ENCODE measurements at places on chromosomes 7 and 10.

DNA sequence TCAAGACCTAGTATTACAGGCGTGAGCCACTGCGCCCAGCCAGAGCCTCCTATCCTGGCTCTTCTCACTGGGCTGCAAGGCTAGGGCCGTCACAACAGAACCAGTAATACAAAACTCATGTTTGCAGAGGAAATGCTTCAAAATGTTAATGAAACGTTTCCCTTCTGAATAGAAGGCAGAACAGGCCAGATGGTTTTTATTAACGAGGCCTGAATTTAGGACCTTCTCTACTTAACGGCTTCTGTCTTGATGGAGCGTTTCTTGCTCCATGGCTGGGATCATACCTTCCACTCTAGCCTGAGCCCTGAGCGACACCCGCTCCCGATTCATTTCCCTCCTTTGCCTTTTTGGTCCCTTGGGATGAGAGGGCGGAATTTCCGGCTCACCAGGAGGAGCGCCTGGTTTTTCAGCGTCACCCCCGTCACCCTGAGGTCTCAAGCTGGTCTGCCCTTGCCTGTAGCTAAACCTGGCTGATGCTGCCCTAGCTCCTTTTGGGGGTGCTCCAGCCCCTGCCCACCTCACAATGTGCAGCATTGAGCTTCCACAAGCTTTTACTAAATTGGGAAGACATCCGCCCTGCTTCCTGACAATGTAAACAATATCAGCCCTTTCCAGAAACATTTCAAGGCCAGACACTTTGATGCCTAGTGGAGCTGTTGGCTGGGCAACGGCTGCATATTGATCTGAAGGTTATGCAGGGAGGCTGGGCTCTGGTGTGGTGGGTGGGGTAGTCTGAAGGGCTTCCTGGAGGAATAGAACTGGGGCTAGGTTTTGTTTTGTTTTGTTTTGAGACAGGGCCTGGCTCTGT, 5.2 kb downstream of the CLIP2 start:
- no peak for DNase-seq

- no peak for DNase-seq
These were observed 55.7 kb downstream of the TMEM209 start for GRCh38 chr7:130149281-130150139.

DNA sequence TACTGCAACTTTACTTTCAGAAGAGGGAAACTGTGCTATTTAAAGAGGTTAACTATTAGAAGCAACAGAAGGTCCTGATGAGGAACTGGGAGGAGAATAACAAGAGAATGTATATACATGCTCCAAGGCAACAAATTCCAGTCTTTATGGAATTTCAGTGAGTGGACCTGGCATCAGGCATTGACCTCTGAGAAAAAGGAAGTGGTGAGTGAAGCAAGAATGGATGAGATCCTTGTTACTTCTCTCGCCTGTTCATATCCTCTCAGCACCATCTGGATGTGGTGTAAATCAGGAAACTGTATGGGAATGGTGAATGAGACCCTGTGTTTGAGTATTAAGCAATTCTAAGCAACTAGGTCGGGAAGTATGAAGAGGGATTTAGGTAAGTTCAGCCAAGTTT, 30.3 kb upstream of the KBTBD2 start:
- DNase-seq, result no peak

DNA sequence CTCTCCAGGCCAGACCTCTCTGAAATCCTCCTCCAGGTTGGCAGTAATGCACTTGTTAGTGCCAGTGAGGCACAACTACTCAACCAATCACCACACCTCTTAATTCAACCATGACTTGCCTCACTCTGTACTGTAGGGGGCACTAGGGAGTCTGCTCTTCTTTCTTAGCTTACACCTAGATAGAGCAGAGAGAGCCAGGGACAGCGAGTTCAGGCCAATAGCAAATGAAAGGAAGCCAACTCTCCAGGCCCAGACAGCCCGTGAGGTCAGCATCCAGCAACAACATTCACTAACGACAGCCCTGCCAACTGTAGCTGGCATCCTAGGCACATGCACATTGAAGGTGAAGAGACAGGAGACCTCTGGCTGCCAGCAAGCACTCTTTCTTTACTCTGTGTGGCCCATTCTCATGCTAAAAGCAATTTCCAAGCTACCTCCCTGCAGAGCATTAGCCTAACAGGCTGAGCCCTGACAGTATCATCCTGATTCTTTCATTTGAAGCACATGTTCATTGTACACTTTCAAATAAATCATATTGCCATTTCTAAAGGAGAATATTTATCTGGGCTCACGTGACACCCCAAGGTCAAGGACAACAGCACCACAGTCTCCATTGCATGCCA, 136.3 kb downstream of the DPY19L1 start:
- DNase-seq, result no peak

Measured in stimulated activated naive CD8-positive, alpha-beta T cell treated with anti-CD3 and anti-CD28 coated beads, Interleukin-15, Interleukin-2, amounts not matched to agents 100 U/mL and 50 U/mL, for 24 hours (primary cell).